ENCODE measurements at places on chromosomes 6 and 20.

GRCh38 chr20:19277381-19277780, 64.9 kb downstream of the SLC24A3 start:
- no peak for DNase-seq

- no peak for DNase-seq
Observed at GRCh38 chr6:138580801-138581200, 81.5 kb upstream of the NHSL1 start.

GRCh38 chr20:41615676-41616075, 2.5 kb downstream of the CHD6 start:
- DNase-seq, result no peak

GRCh38 chr20:62066339-62066982, 780 bp upstream of the TAF4 start:
- DNase-seq, result peak; percentile 47

- DNase-seq, result no peak
Observed at GRCh38 chr6:705047-705446, 12.1 kb upstream of the EXOC2 start.

- DNase-seq, result no peak
Observed at GRCh38 chr6:98958776-98959175, 11.0 kb upstream of the FBXL4 start.

All from activated CD4-positive, alpha-beta T cell treated with anti-CD3 and anti-CD28 coated beads for 4 hours (primary cell).